ENCODE measurements at places on chromosomes 11 and 22.
A peak's percentile ranks its signal among the peaks of the same experiment; 100 is the strongest.

GRCh38 chr11:87359401-87359800 is 321.7 kb downstream of the TMEM135 start:
- DNase-seq: no peak

DNA sequence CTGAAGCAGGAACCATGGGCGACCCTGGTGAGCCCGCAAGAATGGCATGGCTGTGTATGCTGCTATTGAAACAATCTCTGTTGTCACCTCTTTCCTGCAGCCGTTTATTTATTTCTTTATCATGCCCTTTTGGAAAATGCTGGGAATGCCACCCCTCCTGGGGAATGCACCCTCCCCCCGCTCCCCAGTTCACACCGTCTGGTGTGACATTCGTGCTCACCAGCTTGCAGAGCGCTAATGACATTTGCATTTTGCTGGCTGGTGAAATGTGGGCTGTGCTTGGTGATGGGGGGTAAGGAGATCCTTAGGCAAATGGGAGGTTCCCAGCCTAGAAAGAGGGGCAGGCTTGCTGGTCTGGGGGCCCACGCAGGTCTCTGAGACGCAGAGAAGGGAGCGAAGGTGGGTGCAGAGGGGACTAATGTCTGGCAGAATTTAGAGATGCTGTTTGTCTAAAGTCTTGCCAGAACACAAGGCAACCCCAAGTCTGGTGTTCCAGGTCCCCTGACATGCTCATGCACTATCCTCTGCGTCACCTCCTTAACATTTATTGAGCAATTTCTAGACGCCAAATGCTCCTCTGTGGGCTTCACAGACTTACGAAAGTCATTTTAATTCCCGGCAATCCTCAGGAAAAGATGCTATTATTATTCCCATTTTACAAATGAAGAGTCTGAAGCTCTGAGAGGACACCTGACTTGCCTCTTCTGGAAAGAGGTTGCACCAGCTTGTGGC is 91.7 kb downstream of the TP53I11 start:
- peak; percentile 35 for DNase-seq

- no peak for DNase-seq
Observed at GRCh38 chr11:102553835-102554282, 23.3 kb upstream of the MMP7 start.

GRCh38 chr11:111502611-111503010 is 9.6 kb downstream of the BTG4 start:
- DNase-seq: no peak

GRCh38 chr11:84865257-84865656 is 761.9 kb downstream of the DLG2 start:
- peak; percentile 48 for DNase-seq

DNA sequence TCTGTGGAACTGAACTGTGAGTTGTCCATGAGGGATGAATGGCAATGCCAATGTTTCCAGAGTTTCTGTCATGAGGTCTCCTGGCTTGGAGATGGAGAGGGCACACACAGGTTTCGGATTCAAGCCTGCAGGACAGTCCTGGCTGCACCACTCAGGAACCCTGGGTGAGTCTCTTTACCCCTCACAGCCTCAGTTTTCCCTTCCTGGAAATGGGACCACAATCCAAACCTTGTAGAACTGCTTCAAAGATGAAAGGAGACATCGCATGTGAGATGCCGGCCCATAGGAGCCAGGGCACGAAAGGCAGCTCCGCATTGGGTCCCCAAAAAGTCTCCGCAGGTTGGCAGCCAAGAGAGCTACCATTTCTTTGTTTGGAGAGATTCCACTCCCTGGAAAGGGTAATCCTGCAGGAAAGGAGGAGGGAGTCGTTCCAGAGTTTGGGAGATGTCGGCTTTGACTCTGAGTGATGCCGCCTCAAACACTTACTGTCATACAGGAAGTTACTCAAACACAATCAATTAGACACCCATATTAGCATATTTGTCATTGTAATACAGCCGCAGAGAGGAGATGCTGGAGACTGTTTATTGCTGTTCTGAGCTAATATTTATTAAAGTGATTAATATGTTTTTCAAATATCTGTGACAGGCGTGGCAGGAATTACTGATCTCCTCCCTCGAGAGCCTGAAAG is 318.3 kb downstream of the MN1 start:
- DNase-seq: no peak

- DNase-seq: peak; percentile 73
Observed at GRCh38 chr11:57303990-57304579, 20.7 kb downstream of the TNKS1BP1 start.

- no peak for DNase-seq
Observed at GRCh38 chr11:74434528-74434927, 32.8 kb downstream of the KCNE3 start.

DNA sequence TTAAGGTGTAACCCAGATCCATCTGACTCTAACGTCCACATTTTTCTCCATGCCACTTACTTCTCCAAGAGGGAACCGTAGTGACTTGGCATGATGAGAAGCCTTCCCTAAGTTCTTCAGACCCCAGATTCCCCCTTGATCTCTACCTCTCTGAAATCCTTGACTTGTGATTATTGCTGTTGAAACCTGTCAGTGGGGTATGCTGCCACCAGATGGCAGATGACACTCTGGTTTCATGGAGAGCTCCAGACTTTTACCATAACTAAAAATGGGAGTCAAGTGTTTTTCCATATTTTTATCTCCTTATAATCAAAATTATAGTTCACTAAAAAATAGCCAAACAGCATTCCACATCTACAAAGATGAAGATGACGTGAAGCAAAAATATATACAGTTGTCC is 504.2 kb downstream of the SOX6 start:
- DNase-seq: peak; percentile 12

DNA sequence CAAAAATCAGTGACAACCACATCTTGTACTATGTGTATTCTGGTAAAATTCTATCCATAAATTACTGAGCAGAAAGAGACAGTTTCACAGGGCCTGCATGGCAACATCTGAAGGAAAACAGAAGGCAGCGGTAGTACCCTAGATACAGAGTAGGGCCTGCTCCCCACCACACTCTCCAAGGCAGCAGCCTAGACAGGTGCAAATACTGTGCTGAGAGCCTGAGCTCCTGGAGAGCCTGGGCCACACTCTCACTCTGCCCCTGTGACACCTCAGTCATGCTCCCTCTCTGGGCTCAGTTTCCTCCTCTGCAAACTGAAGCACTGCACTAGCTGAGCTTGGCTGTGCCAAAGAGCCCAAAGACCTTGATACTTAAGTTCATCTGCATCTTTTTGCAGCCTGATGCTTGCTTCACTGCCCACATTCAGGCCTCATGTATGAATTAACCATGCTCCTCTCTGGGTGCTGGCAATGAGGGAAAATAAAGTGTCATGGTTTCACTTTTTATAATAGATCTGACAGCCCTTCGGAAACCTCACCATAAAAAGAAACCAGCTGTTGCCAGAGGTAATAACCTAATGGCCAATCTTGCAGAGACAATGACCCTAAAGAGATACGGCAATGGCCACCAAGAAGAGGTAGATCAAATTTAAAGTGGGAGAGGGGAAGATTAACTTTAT is 104.7 kb downstream of the PLEKHA7 start:
- no peak for DNase-seq

Data from fibroblast of upper back skin (primary cell).